Right renal cortex interstitium (tissue), 3 donors: ENCODE measurements at places on chromosomes 2 and 18. TPM values are rescaled to one million over a fixed set of nuclear protein-coding genes. Genes with fewer than 3 reads are reported as not detected.

DNA sequence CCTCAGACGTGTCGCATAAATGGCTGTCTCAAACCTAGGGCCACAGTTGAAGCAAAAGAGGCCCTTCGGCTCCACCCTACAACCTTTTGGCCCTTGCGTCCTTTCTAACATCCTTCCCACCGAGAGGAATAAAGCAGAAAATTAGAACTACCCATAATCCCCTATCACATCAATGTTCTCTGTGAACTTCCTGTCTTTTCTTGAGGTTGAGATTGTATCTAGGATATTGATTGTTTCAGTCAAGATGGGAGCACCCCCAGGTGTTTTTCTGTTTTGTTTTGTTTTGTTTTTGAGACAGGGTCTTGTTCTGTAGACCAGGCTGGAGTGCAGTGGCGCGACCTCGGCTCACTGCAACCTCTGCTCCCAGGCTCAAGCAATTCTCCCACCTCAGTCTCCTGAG, 23.6 kb downstream of the INPP5D start:
- no peak for DNase-seq

AQP12B gene
- polyA plus RNA-seq = 0.74 TPM

- DNase-seq = no peak
Observed at GRCh38 chr18:74500372-74500771, 4.2 kb downstream of the CNDP2 start.

DNA sequence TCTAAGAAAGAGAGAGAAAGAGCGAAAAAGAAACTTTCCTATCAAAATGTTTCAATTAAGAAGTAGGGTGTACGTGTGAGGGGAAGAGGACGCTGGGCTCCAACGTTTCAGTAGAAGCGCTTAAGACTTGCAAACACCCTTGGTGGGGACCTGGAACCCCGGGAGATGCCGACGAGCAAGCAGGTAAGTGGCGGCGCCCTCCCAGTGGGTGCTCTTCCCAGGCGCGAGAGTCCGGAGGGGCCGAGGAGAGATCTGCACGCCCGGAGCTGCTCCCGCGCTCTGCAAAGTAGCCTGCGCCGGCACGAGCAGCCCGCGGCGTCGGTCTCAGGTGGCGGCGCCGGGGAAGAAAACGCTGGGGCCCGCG, 678 bp upstream of the OTX1 start:
- DNase-seq = no peak

- no peak for DNase-seq
Observed at GRCh38 chr2:239601201-239601851, 200.5 kb upstream of the HDAC4 start.

CXCR4 gene
- polyA plus RNA-seq = 59.6 TPM

DSG4 gene
- 0.03 TPM for polyA plus RNA-seq

SETBP1 gene
- 27.5 TPM for polyA plus RNA-seq

- no peak for DNase-seq
Observed at GRCh38 chr2:46772500-46772899, 143.1 kb downstream of the MCFD2 start.

DNA sequence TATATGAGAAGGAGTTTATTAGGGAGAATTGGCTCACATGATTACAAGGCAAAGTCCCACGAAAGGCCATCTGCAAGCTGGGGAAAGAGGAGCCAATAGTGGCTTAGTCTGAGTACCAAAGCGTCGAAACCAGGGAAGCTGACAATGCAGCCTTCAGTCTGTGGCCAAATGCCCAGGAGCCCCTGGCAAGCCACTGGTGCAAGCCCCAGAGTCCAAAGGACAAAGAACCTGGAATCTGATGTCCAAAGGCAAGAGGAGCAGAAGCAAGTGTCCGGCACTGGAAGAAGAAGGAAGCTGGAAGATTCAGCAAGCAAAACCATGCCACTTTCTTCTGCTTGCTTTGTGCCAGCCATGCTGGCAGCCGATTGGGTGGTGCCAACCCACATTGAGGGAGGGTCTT, 74.3 kb upstream of the NPAS2 start:
- no peak for DNase-seq

DNA sequence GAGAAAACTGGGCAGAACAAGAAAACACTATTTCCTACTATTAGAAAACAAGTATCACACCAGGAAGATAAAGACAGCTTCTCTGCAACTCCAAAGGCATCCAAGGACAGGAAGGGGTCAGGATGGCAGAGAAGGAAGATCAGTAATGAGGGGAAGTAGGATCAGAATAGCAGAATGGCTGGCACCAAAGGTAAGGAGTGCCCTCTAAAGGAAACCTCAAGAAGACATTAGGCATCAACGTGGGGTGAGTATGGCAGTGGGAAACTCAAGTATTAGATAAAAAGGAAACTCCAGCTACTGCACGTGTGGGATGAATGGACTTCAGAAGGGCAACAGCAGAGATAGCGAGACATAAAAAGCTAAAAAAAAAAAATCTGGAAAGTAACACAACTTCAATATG, 25.9 kb downstream of the HDLBP start:
- no peak for DNase-seq

DNA sequence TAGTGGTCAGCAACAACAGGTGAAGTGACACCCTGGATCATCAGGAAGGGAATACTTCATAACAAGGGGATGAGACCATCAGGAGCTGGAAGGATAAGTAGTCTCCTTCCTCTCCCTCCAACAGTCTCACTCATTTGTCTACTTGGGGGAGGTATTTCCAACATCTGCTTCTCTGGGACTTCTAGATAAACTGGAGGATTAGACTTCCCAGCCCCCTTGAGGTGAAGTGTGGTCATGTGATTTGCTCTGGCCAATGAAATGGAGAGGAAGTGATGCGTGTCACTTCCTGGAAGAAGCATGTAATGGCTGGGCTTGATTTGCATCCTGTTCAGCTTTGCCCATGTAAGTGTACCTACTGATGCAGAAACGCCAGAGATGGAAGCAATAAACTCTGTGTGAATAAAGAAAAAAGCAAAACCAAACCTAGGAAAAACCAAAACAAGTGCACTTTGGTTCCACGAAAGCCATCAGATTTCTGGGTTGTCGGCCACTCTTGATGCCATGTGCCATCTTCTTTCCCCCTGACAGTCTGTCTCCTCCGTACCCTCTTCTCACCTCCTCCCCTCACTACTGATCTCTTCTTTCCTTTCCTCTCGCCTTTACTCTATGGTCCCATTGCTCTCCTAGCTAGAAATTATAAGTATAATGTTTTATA, 76.1 kb upstream of the DNMT3A start:
- no peak for DNase-seq

RAB3GAP1 gene
- polyA plus RNA-seq = 54.3 TPM

DNA sequence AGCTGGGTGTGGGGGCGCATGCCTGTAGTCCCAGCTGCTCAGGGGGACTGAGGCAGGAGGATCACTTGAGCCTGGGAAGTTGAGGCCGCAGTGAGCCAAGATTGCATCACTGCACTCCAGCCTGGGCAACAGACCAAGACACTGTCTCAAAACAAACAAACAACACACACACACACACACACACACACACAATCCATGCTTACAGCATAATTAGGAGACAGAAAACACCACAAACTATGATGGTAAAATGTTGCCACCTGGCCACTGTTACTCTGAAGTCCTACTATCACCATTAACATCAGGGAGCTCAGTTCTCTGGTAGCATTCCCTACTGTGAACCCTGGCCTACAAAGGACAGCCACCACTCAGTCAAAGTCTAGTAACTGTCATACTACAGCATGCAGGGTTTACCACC, 18.3 kb downstream of the DNPEP start:
- DNase-seq = no peak
